ENCODE measurements at places on chromosomes 3 and 15.

- no peak for DNase-seq
Observed at GRCh38 chr3:45993421-45994027, 2.1 kb downstream of the FYCO1 start.

DNA sequence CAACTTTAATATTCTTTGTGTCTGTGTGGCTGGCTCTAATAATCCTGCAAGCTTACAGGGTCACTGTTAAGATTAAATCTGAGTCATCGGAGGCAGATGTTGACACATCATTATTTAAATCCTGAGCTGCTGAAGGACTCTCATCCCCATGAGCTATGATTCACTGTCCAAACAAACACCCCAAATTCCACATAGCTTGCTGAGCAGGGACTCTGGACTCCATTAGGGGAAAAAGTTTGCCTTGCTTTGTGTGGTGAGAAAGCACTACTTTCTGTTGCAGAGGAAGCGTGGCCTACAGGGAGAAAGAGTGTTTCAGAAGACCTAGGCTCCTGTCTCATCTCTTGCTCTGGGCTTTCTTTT, 213.7 kb downstream of the PDCD6IP start:
- no peak for DNase-seq

GRCh38 chr15:67558502-67558901, 16.0 kb downstream of the MAP2K5 start:
- DNase-seq: no peak

DNA sequence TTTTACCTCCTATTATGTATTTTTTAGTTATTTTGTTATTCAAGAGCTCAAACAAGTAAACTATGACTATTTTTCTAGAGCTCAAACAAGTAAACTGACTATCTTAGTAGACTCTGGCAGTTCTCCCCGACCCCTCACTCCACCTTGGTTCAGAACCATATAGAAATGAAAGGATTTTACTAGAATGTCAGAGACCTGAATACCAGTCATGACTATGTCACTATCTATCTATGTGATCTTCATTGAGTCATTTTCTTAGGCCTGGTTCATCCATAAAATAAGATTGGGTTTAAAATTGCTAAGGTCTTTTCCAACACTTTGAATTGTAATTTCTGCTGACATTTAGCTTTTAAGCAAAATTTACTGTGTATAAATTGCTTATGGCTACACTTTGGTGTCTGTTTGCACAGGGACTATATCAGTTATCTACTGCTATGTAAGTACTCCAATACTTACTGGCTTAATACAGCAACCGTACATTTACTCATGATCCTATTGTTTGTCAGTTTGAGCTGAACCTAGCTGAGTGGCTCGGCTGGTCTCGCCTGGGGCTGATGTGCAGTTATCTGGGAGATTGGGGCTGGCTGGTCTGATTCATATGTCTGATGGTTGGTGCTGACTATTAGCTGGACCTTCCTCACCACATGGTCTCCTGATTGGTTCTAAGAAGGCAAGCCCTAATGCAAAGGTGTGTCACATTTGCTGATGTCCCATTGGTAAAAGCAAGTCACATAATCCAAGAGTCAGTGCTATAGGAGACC, 37.0 kb downstream of the RASA2 start:
- no peak for DNase-seq

GRCh38 chr3:99666201-99666600, 27.8 kb downstream of the COL8A1 start:
- no peak for DNase-seq

DNA sequence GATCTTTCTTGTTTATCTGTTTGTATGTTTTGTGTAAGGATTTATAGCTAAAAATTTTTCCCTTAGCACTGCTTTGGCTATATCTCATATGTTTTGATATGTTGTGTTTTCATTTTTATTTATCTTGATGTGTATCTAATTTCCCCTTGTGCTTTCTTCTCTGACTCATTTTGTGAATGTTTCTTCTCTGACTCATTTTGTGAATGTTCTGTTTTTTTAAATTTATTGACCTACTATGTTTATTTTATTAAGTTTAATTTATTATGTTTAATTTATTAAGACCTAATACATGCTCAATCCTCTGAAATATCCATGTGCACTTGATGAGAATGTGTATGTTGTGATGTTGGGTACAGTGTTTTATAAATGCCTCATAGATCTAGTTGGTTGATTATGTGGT, 793.5 kb upstream of the CADM2 start:
- DNase-seq: no peak

GRCh38 chr15:66661432-66662096, 40.5 kb upstream of the SMAD6 start:
- DNase-seq: no peak

DNA sequence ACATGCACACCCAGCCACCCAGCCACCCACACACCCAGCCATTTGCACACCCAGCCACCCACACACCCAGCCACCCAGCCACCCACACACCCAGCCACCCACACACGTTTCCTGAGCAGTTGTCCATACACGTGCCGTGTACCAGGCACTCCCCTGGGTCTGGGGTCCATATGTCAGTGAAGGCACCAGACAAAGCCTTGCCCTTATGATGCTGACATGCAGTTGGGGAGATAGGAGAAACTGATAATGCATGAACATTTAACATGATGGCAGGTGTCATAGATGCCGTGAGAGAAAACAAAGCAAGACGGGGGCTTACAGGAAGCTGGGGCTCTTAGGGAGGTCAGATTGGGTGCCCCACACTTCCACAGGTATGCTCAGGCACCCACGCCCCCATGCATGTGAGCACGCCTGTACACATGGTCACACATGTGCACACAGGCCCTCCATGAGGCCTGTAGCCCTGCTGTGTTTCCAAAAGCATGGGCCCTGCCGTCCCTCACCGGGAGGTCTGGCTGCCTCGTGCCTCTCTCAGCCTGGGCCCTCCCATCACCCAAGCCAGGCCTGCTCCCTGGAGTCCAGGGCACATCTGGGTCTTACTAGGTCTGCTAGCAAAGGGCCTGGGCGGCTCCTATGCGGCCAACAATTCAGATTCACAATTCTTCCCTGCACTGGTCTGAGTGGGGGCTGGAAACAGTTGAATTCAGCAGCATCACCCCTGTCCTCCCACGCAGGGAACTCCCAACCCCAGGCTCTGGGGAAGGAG, 3.6 kb upstream of the DNAJB8 start:
- DNase-seq: no peak

DNA sequence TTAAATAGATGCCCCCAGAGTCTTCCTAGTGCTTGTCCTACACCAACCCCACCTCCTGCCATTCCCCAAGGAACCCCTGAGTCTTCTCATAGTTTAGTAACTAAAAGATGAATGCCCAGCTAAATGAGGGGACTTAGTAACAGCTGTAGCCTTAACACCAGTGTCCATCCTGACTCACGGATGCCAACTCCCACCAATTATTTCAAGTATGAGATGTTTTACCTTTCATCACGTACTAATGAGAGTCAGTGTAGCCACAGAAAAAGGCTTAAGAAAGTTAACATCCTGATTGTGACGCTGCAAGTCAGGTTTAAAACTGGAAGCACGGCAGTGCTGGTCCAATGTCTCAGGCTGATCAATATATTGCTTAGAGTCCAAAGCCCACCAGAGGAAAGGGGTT, 109.9 kb downstream of the FMN1 start:
- DNase-seq: no peak

- DNase-seq: no peak
Observed at GRCh38 chr3:192215-192929, 4.2 kb upstream of the CHL1 start.

DNA sequence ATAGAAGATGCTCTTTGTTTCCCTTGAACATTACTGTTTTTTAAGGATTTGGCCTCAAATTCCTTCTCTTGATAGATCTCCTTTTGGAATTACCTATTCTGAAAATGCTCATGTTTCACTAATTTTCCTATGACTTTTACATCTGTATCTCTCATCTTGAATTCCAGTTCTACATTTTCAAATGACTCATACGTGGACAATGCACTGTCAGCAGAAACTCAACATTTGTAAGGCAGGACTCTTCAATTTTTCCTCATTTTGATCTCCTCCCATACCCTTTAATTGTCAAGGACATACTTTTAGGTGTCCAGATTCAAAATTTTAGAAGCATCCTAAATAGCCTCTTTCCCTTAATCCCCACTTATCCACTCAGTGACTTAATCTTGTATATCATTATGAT, 341.0 kb upstream of the RASGRP1 start:
- no peak for DNase-seq

GRCh38 chr3:22239011-22239410, 488.0 kb upstream of the ZNF385D start:
- no peak for DNase-seq

DNA sequence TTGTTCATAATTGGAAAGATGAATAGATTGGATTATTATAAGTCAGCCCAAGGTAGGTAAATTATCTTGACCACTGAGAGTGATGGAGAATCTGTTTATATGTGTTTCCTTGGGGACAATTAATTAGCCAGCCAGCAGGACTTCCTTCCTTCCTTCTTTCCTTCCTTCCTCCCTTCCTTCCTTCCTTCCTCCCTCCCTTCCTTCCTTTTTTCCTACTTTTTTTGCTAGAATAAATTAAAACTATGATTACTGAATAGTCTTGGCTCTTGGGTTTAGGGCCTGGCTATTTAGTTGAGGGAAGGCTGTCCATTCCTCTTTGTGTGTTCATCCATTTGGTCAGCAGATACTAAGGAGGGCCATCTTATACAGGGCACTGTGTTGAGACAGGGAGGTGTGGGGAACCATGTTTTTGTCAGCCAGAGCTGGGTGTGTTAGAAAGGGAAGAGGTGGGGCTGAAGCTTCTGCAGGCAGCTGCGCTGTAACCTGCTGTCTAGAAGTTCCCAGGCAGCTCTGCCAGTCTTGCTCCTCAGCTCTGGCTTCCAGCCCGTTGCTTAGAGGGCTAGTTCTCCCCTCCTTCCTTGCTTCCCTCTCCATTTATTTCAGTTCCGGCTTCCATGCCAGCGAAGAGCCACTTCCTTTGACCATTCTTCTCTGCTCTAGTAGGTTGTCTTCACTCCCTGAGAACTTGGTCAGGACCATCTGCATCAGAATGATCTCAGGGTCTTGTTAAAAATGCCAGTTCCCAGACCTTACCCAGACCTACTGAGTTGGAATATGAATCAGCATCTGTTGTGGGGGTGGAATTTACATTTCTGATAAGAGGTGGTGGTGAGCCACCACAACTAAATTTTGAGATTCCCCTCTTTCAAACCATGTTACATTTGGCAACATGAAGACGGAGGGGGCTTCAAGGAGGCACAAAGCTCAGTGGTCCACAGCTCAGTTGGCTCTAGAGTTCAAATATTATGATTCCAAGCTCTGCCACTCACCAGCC, 113.9 kb downstream of the DGKG start:
- DNase-seq: no peak

- DNase-seq: no peak
Observed at GRCh38 chr3:181974198-181974597, 262.5 kb downstream of the SOX2 start.

- DNase-seq: no peak
Observed at GRCh38 chr3:59632760-59633573, 583.1 kb upstream of the CFAP20DC start.

DNA sequence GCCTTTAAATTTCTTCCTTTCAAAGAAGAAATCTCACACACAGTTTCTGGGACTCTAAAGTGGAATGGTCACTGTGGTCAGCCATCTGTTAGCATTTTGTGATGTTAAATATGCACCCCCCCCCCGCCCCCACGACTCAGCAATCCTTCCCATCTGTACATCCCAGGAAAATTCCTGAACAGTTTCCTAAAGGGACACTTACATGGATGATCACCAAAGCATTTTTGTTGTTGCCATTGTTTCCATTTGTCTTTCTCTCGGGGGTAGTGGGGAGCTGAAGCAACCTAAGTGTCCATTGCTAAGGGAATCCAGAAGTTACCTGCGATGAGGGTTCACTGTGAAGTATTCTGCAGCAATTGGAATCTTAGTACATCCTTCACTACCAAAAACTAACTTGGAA, 71.4 kb downstream of the TAFA4 start:
- no peak for DNase-seq

- no peak for DNase-seq
Observed at GRCh38 chr15:70025413-70026296, 72.1 kb downstream of the TLE3 start.

- DNase-seq: no peak
Observed at GRCh38 chr3:171614318-171614921, 154.2 kb upstream of the TNIK start.

DNA sequence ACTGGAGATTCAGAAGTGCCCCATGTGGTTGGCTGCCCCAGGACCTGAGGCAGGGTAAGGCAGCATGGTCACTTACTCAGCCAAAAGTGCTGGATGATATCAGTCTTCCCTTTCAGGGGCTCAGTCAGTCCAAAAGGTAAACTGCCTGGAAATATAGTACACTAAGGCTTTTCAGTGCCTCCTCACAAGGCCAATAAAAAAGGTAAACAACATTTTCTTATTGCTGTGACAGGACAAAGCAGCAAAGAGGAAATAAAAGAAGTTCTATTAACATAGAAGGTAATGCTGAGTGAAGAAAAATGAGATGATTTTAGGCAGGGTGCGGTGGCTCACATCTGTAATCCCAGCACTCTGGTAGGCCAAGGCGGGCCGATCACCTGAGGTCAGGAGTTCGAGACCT, 66.5 kb upstream of the CDAN1 start:
- DNase-seq: no peak

DNA sequence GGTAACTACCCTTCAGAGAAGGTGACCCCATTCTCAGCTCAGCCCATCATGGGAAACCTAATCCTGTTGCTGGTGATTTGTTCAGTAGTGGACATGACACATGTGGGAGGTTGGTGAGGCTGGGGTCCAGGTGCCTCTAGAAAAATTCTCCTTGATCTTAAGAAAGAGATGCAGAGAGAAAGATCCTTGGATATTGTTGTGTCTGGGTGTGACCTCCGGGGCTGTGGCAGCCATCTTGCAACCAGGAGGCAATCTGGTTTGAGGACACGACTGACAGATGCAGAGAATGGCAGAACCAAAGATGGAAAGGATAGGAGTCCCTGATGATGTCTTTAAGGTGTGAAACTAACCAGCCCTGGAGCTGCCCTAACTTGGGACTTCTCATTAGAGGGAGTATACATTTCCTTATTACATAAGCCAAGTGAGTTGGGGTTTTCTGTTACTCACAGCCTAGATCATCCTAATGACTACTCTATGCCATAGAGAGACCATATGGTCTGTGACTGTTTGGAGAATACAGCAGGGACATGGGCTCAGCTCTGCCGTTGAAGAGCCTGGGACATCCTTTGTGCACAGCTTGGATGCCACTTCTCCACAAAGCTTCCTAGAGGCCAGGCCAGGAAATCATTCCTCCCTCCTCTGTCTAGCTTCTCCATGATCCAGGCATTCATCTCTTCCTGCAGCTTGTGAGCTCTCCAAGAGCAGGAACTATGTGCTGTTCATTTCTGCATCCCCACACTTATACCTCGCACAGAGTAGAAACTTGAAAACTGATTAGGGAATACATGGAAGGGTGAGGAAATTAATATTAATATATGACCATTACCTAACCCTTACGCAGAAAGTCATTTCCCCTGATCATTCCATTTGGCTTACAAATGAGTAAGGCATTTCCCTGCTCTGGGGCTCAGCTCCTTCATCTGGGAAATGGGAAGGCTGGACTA, 45.9 kb downstream of the HRH1 start:
- DNase-seq: no peak
